ENCODE measurements at places on chromosomes 11 and 22.
A peak's percentile ranks its signal among the peaks of the same experiment; 100 is the strongest.

DNA sequence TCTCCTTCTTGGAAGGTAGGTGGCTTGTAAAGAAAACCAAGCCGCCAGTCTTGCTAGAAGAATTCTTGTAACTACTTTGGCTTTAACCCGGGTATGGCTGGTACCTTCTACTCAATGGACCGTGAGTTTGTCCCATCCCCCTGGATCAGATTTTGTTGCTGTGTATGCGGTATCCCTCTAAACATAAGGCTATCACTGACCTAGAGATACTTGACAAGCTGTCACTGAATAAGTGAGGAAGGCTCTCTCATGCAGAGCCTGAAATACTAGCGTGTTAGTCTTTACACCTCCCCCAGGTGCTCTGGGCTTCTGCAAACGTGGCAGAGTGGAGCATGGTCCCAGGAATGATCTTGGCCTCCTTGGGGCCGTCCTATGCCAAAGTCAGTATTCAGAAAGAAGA is 34.5 kb downstream of the GLB1L2 start:
- DNase-seq = no peak

DNA sequence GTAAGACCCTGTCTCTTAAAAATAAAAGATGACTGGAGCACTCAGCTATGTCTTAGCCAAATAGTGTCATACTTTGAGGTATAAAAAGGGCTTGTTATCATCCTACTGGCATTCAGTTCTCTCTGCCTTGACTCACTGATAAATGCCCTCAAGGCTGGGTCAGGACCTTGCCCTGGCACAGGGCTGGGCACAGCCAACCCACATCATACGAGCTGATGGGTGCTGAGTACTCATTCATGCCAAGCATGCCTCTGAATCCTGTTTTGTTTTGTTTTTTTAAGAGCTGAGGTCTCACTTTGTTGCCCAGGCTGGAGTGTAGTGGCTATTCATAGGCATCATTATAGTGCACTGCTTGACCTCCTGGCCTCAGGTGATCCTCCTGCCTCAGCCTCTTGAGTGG is 1.9 kb downstream of the SMTNL1 start:
- DNase-seq = no peak

- no peak for DNase-seq
Measured at GRCh38 chr11:2445746-2446551, 1.1 kb downstream of the KCNQ1 start.

- peak; percentile 88 for DNase-seq
Measured at GRCh38 chr22:50190182-50190940, 4.6 kb downstream of the TRABD start.

DNA sequence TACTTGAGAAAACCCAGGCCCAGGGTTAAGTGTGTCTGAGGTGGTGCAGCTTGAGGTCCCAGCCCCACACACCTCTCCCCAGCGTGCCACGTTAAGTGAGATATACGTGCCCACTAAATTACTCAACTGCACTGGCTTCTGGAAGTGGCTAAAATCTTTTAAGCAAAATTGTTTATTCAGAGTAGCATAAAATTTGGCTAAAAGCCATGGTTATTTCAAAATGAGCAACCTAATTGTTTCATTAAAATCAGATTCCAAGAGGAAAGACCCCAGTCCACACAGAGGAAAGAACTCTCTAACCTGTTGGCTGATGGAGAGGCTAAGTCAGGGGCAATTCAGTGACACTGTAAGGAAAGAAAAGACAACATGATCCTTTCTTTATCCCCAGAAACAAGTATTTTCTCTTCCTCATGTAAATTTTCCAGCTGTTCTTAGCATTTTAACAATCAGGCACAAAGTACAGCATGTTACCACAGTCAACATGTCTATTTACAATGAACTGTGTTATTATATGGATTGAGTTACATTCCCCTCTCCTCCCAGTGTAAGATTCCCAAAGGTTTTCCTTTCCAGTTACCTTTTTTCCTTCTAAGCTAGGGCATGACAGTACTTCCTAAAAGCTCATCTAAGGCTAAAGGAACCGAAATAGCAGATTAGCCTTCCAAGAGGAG is 26.6 kb downstream of the NUP50 start:
- no peak for DNase-seq

- no peak for DNase-seq
Measured at GRCh38 chr22:37183432-37184379, 4.3 kb downstream of the C1QTNF6 start.

DNA sequence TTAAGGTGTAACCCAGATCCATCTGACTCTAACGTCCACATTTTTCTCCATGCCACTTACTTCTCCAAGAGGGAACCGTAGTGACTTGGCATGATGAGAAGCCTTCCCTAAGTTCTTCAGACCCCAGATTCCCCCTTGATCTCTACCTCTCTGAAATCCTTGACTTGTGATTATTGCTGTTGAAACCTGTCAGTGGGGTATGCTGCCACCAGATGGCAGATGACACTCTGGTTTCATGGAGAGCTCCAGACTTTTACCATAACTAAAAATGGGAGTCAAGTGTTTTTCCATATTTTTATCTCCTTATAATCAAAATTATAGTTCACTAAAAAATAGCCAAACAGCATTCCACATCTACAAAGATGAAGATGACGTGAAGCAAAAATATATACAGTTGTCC is 504.2 kb downstream of the SOX6 start:
- no peak for DNase-seq

GRCh38 chr11:118382954-118383353 is 18.5 kb upstream of the ATP5MG start:
- no peak for DNase-seq

DNA sequence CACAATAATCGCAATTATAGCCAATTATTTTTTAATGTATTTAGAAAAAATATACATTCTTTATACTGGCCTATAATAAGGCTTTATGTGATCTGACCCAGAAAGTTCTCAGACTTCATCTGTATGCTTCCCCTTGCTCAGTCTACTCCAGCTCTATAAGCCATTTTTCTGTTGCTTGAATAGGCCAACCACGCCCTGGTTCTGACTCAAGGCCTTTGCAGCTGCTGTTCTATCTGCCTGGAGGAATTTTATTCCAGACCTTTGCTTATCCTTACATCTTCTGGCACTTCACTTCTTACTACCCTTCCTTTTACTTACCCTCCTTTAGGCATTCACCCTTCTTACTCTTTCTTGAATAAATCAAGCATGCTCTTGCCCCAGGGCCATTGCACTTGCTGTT is 54.9 kb upstream of the PDE3B start:
- no peak for DNase-seq

DNA sequence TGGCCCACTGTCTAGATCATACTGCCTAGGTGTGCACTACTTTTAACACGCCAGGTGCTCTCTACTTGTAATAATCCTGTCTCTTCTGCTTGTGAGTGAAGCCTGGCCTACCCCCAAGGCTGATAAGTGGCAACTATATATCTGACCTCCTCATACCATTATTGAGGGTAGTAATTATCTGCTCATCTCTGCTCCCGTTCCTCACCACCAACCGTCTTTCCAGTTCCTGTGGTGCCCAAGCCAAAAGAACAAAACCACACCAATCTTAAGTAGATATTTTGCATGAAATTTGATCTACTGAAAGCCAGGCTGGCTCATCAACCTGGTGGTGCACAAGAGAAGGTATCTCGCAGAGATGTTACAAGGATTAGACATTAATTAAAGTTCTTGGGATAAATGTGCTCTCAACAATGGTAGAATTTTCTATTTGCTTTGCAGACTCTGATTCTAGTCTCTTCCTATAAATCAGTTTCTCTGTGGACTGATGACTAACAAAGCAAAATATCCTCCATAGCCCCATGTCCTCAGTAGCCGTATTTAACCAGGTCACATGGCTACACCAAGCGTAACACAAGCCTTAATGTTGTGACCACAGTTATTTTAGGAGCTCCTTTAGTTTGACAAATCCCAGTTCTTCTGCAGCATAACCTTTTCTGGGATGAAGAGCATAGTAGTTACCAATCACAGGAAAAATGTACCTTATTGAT is 267.2 kb downstream of the NTM start:
- DNase-seq = no peak

GRCh38 chr22:48218889-48219420 is 1456.5 kb downstream of the TBC1D22A start:
- DNase-seq = no peak

GRCh38 chr22:43479962-43480361 is 68.1 kb downstream of the MPPED1 start:
- DNase-seq = no peak

GRCh38 chr11:58446294-58446693 is 4.3 kb upstream of the OR5B12 start:
- DNase-seq = no peak

DNA sequence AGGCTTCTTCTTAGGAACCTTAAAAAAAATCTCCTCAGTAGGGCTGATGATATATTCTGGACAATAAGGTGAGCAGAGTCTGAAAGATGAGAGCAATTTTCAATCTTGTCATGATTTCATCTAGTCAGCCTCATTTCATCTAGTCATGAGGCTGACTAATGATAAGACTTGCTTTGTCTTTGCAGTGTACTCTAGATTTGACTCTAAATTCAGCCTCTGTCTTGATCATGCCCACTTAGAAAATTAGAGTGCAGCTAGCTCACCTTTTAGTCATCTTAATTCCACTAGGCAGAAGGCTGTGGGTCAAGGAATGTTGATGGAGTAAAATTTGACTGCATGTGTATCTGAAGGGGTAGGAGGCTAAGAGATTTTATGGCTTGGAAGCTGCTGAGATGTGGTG is 5.5 kb downstream of the EHF start:
- DNase-seq = no peak

GRCh38 chr11:40281052-40281580 is 1178.3 kb downstream of the LRRC4C start:
- DNase-seq = no peak

DNA sequence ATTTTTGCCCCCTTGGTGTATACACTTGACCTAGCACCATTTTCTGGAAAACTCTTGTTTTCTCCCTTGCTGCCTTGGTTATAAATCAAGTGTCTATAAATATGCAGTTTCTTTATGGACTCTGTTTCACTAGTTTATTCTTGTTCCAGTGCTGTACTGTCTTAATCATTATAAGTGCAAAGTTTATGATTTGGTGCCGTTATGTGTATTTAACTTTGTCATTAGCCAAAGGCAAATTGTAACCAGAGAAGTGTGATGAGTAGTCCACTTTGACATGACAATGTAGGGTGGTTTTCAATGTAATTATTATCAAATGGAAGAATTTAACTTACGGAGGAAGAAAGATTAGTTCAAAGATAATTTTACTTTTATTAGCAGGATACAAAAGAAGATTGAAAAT is 40.3 kb downstream of the SPECC1L start:
- no peak for DNase-seq

DNA sequence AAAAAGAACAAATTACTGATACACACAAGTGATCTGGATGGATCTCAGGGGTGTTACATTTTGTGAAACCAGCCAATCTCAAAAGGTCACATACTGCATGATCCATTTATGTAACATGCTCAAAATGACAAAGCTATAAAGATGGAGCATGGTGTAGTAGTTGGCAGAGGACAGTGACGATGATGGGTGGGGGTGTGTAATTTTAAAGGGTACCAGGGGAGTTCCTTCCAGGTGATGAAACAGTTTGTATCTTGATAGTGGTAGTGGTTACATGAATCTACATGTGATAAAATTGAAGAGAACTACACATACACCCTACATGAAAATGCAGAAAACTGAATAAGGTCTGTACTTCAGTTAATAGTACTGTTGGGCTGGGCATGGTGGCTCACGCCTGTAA is 17.1 kb downstream of the TMEM184B start:
- DNase-seq = no peak

DNA sequence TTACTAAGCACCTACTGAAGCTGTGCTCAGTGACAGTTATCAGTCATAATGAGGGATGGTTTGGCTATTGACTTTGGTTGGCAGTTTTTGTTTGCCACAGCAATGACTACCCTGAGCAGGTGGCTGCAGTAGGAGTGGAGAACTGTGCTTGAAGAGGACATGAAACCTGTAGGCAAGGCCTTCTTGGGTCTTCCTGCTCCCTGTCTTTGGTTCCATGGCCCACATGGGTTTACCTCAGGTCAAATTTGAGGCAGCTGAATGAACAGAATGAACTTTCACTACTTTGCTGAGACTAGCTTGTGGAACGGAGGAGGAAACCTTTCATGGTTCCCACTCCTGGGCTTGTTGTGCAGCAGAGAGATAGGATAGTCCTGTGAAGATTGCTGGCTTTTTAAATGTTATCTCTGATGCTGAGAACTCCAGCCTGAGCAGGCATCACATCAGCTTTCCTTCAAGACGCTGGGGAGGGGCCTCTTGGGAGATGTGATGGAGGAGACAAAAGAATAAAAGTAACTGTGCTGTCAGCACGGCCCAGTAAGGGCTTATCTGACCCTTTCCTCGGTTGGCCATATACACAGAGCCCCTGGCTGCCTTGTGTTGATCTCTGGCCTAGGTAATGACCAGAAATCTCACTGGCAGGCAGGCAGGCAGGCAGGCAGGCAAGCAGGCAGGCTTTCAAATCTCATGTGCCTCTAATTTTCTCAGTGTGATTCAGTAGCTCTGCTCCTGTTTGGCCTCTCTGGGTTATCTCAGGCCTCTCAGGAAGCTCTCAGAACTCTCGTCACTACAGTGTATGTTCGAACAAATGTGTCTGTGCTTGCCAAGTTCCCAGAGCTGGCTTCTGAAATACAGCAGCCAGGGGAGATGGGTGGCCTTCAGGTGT is 12.0 kb downstream of the STIM1 start:
- DNase-seq = no peak

GRCh38 chr11:132961453-132961852 is 570.8 kb downstream of the OPCML start:
- DNase-seq = no peak

DNA sequence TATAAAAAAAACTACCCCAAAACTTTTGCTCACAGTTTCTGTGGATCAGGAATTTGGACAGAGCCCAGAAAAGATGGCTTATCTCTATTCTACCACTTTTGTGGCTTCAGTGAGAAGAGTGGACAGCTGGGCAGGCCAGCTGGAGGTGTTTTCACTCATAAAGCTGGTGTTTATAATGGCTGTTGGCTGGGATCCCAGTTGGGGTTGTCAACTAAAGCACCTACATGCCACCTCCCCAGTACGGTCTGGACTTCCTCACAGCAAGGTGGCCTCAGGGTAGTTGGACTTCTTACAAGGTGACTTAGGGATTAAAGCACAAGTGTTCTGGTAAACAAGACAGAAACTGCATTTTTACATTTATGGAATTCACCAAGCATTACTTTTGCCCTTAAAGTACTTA is 171.0 kb downstream of the NELL1 start:
- DNase-seq = no peak

DNA sequence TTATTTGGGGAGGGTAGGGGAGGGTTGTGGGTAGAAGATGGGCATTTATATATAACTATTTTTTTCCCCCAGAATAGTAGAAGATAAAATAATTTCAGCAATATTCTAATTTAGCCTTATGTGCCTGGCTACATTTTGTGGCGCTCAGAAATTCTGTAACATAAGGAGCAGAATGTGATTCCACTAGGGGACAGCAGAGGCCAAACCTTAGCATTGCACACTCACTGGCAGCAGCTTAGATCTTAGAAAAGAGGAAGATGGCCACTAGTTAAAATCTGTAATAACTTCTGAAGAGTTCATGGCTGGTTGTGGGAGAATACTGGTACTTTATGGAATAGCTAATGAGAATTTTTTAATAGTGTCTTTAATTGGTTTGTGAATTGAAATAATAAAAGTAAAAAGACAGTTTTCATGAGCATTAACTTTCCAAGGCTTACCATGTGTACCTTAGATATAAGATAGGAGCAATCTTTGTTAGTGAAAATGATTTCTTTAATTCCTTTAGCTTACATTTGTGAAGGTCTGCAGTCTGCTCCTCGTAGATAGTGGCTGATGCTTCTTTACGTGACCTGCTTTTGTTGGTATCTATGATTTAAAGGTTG is 33.1 kb downstream of the DDX10 start:
- peak; percentile 38 for DNase-seq

Measured in CD4-positive, alpha-beta T cell treated with Interleukin-12 subunit alpha and Interleukin-12 subunit beta, for 1 hour (primary cell).